ENCODE measurements at places on chromosomes 5 and 9. TPM values are rescaled to one million over a fixed set of nuclear protein-coding genes. Genes with fewer than 3 reads are reported as not detected.
A peak's percentile ranks its signal among the peaks of the same experiment; 100 is the strongest.

The KIAA0825 gene
- 1.2 TPM for polyA plus RNA-seq

DNA sequence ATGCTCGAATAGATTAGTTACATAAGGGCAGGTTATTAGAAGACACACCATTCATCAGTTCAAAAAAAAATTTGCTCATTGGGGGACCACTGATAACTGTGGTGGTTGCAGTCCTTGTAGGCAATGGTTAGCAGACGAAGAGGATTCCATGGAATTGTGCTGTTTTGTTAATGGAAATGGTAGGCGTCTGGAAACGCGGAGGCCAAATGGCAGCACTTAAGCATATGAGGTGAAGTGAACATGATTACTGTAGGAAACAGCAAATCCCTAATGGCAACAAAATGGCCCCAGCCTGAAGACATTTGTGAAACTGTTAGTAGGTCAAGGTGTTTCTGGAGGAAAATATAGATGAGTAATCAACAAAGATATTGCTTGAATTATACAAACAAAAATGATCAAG is 535.4 kb upstream of the PTPRD start:
- no peak for DNase-seq

The CARD6 gene
- 4.4 TPM for polyA plus RNA-seq

DNA sequence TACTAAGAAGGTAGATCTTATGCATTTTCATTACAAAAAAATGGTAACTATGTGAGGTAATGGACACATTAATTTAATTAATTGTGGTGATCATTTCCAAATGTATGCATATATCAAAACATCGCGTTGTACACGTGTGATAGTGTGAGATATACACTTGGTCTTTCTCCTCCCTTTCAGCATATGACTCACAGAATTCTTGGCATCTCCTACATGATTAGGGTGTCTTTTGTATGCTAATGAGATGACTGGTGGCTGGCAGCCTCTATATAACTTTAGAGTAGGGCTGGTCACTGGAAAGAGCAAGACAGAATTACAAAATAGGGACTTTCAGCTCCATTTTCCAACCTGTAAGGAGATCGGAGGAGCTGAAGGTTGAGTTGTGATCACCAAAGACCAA is 1167.6 kb downstream of the CDH12 start:
- DNase-seq = no peak

GRCh38 chr5:73311291-73312110 is 137.1 kb downstream of the FOXD1 start:
- peak; percentile 46 for DNase-seq

GRCh38 chr5:79990205-79990597 is 861 bp downstream of the MTX3 start:
- no peak for DNase-seq

- no peak for DNase-seq
Observed at GRCh38 chr9:134629061-134629585, 12.5 kb upstream of the COL5A1 start.

Measured in keratinocyte (primary cell).